Fibroblast of upper back skin (primary cell): ENCODE measurements at places on chromosomes 1 and 21.

DNA sequence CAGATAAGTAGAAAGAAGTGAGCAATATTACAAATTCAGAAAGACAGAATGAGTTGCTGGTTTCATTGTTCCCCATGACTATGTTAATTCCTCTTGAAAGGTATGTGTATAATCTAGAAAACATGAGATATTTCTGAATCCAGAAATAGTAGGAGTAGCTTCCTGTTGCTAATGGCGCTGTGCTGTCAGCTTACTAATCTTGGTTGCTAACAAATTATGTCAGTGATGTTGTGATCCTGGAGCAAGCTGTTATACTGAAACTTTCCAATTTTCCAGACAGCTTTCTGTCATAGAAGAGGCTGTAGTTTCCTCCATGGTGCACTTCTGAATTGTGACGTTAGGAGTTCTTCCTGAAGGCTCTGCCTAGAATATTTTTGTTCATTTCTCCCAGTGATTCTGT, 372.3 kb downstream of the USP25 start:
- DNase-seq, result no peak

- no peak for DNase-seq
These were observed 17.9 kb upstream of the DYRK1A start for GRCh38 chr21:37348664-37349063.

- DNase-seq, result peak; percentile 65
These were observed 17.6 kb downstream of the PTGER3 start for GRCh38 chr1:71030026-71030425.

GRCh38 chr21:38807441-38807871, 1.7 kb downstream of the ETS2 start:
- DNase-seq, result no peak

GRCh38 chr1:89354205-89354604, 9.7 kb upstream of the GBP6 start:
- DNase-seq, result no peak

- DNase-seq, result no peak
These were observed 34.0 kb upstream of the CD1D start for GRCh38 chr1:158146739-158147138.

DNA sequence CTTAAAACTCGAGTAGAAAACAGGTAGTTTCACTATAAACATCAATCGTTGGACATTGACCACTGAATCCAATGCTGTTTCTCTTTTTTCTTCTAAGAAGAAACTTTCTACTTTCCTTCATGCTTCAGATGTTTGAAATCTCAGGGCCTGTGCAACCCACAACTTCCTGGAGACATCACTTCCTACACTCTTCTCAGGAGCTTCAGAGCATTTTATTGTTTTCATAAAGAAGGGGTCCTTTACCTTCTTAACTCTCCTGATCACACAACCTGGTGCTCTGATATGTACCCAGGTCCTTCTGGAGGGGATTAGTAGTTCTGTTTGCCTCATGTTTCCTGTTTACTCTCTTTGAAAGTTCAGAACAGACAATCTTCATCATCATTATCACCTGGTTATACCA, 113.0 kb upstream of the VAV3 start:
- DNase-seq, result no peak

GRCh38 chr1:98794196-98794886, 132.8 kb downstream of the SNX7 start:
- peak; percentile 74 for DNase-seq

- no peak for DNase-seq
These were observed at the start of gene HEYL for GRCh38 chr1:39639305-39640130. HEYL (minus strand) TSS chr1:39639643; CDS start chr1:39639625, 18 bp downstream.

DNA sequence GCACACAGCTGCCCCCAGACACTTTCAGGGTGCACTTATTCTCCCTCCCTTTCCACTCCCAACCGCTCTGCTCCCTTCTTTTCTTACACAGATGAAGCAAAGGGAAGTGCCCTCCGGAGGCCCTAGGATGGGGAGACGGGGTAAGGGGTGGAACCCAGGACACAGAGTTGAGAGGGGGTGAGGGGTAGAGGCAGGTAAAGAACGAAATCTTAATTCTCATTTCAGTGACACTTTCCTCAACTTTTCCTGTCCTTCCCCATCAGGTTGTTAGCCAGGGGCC, 12.8 kb downstream of the PLEKHO1 start:
- DNase-seq, result no peak

DNA sequence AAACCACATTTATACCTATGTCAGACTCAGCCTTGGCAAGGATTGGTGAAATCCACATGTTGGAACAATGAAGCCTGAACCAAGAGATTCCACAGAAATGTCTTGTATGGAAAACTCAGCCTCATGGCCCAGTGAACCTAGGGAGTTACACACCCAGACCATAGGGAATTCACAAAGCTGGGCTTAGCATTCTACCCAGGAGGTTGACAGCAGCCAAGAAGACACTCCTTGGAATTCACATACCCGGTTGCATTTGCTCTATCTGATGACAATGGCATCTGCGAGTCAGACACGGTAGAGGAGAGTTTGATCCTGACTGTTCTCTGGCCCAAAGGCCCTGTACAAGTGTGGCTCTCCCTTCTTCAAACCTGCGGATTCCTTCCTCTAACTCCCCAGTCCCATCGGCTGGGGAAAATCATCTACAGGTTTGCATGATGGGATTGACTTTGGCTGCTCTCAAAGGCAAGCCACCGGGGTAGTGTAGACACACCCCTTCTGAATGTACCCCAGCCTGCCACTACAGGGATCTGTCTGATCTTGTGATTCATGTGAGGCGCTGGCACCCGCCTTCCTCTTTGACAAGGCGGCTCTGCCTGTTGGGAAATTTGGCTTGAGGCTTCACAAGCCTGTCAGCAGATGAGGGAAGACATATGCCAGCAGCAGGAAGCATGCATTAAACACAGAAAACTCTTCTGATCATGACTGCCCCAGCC, 297.3 kb upstream of the KAZN start:
- no peak for DNase-seq

GRCh38 chr21:39175154-39175553, 8.1 kb downstream of the PSMG1 start:
- peak; percentile 32 for DNase-seq

GRCh38 chr1:186082235-186082937, 292.7 kb downstream of the TPR start:
- peak; percentile 73 for DNase-seq

DNA sequence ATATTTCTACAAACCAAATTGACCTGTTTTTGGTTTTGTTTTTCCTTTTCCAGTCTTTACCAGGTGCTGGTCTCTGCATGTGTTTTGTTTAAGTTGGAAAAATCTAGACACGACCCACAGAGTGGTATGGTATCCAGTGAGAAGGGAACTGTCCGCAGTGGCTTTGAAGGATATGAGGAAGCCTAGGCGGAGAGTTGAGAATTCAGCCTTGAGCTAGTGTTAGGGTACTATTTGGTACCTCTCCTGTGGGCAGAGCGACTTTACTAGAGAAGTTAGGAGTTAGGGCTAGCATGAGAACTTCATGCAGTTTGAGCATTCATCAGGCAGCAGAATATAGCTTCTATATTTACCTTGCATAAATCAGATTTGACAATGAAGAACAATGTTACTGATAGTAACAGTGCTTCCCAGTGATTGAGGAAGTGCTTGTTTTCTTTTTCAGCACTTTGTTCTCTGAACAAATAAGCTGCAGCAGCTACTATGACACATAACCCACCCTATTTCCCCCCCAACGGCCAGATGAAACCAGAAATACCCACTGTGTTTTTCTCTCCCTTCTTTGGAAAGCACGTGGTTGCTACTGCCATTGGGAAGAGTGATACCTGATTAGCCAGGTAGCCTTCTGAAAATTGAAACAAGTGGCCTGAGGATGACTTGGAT, 19.0 kb downstream of the MRPS6 start:
- DNase-seq, result no peak

- no peak for DNase-seq
These were observed 11.5 kb downstream of the AIM2 start for GRCh38 chr1:159065106-159065505.

DNA sequence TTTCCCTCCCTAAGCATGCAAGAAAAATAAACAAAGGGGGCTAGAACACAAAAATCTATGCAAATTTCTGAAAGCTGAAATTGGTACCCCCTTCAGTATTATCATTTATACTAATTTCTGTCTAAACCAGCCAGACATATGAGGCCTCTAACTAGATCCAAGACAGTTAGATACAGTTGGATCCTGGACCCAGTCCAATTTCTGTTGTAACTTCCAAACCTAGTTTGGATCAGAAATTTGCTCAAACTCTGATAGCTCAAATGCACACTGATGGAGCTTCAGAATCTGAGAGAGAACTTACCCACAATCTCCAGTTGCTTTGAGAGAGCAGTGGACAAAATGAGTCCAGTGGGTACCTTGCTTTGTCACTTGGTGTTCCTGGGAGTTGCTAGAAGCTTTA, 11.9 kb downstream of the CEP350 start:
- DNase-seq, result no peak

- no peak for DNase-seq
These were observed 117.9 kb downstream of the PLPP3 start for GRCh38 chr1:56461158-56462127.

- no peak for DNase-seq
These were observed 13.5 kb downstream of the MAP3K21 start for GRCh38 chr1:233340966-233341516.

DNA sequence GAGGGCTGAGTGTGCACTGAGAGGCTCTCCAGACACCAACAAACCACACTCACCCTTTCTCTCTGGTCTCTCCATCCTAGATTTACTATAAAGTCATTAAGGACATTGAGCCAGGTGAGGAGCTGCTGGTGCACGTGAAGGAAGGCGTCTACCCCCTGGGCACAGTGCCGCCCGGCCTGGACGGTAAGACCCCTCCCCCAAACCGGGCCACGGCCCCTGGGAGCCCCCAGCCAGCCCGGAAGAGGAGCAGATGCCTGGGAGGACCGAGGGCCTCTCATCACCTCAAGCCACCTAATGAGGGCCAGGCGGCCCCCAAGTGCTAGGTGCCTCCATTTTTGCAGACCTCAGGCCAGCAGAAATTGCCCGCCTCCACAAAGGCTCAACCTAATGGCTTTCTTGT, 58.1 kb upstream of the ARHGEF16 start:
- DNase-seq, result no peak

GRCh38 chr1:10989095-10989494, 23.4 kb upstream of the TARDBP start:
- no peak for DNase-seq

DNA sequence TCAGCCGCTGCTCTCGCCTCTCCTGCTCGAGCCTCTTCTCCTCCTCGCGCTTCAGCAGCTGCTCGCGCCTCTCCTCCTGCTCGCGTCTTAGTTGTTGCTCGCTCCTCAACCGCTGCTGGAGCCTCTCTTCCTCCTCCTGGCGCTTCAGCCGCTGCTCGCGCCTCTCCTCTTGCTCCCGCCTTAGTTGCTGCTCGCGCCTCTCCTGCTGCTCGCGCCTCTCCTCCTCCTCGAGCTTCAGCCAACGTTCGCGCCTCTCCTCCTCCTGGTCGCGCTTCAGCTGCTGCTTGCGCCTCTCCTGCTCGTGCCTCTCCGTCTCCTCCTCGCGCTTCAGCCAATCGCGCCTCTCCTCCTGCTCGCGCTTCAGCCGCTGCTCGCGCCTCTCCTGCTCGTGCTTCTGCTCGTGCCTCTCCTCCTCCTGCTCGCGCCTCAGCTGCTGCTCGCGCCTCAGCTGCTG, 3.7 kb downstream of the TCHH start:
- DNase-seq, result peak; percentile 33

GRCh38 chr1:231862611-231863010, 236.0 kb downstream of the DISC1 start:
- DNase-seq, result no peak

GRCh38 chr21:33334824-33335223, 10.1 kb downstream of the IFNAR1 start:
- DNase-seq, result no peak
